Left lung (tissue), 14 donors: ENCODE measurements at places on chromosomes 6 and 20. TPM values are rescaled to one million over a fixed set of nuclear protein-coding genes. Genes with fewer than 3 reads are reported as not detected.

DNA sequence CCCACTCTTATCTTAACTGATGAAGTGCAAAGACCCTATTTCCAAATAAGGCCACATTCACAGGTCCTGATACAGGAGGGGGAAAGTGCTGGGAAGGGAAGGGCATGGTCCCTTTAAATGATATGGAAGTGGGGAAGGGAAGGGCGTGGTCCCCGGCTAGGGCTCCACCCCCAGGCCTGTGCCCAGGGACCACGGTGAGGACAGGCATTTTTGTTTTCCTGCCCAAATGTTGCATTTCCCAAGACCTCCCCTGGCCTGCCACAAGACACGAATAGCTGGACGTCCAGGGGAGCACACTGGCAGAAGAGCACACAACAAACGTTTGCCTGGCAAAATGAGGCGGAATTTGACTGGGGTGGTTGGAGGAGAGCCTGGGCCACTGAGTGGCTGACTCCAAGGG lies 16.1 kb upstream of the HFE start:
- DNase-seq = no peak

DNA sequence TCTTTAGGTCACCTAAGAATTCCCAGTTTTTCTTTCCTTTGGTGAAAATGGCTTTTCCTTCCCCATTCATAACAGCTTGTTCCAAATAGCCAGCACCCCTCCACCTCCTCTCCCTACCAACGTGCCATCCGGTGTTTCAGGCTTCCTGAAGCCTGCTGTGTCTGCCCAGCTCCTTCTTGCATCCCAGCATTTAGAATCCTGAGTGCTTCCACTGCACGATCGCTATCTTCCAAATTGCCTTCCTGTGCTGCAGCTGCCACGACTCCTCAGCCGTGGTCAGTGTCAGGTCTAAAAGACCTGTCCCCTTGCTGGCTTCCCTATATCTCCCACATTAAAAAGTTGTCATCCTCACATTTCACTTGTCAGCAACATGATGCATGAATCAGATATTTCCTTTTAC lies 550.3 kb upstream of the JARID2 start:
- DNase-seq = no peak

- no peak for DNase-seq
Measured at GRCh38 chr6:167267921-167268401, 23.2 kb upstream of the UNC93A start.

DNA sequence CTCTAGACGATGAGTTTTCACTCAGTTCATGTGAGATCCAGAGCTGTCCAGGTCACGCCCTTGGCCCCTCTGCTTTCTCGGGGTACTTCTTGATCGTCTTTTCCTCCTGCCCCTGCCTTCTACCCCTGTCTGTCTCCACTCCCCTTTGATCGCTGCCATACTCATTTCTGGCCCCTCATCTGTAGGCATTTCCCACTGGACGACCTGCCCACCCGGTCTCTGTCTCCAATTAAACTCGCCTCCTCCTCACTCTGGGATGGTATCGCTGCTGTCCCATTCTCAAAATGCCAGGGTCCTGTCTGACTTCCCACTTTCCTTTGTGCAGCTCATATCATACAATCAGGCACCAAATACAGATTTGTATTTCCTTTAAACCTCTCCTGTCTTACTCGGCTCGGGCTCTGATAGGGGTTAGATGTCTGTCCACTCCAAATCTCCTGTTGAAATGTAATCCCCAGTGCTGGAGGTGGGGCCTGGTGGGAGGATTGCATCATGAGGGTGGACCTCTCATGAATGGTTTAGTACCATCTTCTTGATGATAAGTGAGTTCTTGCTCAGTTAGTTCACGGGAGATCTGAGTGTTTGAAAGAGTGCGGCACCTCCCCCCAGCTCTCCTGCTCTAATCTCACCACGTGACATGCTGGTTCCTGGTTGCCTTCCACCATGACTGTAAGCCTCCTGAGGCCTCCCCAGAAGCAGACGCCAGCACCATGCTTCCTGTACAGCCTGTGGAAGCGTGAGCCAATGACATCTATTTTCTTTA lies 3.5 kb upstream of the SYNJ2 start:
- DNase-seq = no peak

GRCh38 chr20:12882832-12883506 lies 125.8 kb upstream of the SPTLC3 start:
- no peak for DNase-seq

GRCh38 chr20:4326195-4327065 lies 311.1 kb upstream of the RNF24 start:
- no peak for DNase-seq

GRCh38 chr6:84825461-84825860 lies 61.1 kb upstream of the TBX18 start:
- DNase-seq = no peak

- no peak for DNase-seq
Measured at GRCh38 chr6:126761854-126762253, 356.6 kb upstream of the RSPO3 start.

DNA sequence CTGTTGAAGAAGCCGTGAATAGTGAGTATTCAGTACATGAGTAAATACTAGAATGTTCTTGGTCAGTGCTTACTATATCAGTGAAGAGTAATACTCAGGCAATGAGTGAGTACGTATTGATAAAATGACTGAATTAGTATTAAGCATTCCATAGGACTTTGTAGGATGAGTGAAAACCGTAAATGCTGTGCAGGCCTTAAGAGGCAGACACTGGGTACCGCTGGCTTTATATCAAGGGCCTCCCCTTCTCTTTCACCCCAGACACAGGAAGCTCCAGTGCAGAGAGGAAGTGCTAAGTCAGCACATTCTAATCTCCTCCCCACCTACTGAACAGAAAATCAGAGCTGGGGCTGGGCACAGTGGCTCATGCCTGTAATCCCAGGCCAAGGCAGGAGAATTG lies 24.2 kb downstream of the POFUT1 start:
- DNase-seq = no peak

DNA sequence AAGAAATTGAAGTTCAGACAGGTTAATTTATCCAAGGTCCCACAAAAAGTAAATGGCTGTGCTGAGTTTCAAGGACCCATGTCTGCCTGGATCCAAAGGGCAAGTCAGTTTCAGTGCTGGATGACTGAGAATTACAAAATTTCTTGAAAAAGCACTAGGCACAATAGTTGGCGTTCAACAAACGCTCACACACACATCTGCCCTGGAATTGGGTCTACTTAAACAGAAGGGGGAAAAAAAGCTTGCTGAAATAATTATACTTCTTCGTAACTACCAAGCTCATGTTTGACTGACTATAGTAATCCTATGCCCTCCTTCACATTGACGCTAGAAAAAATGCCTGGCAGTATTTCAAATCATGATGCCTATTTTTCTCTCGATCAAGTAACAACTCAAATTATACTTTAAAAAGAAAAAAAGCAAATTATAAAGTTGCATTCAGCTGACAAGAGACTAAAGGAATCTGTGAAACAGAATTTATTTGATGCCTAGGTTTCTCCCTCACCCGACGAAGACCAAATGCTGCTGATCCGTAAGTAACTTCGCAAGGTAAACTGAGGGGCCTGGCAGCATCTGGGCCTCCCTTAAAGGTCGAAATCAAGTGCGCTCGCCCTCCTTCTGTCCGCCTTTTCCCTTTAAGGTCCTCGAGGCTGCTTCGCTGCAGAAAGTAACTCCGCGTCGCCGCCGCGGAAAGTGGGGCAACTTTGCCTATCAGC lies 650 bp upstream of the CD2AP start:
- DNase-seq = peak; percentile 13

DNA sequence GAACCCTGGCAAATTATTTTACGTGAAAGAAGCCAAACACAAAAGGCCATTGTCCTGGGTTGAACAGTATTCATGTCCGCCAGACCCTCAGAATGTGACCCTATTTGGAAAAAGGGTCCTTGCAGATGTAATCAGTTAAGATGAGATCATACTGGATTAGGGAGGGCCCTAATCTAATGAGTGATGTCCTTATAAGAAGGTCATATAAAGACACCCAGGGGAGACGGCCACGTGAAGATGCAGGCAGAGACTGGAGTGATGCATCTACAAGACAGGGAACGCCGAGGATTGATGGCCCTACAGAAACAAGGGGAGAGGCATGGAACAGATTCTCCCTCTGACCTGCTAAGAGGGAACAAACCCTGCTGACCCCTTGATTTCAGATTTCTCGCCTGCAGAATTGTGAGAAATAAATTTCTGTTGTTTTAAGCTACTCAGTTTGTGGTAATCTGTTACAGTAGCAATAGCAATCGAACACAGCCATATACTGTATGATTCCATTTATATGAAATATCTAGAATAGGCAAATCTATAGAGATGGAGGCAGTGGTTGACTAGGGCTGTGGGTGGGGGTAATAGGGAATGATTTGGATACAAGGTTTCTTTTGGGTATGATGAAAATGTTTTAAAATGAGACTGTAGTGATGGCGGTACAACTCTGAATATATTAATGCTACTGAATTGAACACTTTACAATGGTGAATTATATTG lies 132.9 kb upstream of the NUP153 start:
- no peak for DNase-seq

DNA sequence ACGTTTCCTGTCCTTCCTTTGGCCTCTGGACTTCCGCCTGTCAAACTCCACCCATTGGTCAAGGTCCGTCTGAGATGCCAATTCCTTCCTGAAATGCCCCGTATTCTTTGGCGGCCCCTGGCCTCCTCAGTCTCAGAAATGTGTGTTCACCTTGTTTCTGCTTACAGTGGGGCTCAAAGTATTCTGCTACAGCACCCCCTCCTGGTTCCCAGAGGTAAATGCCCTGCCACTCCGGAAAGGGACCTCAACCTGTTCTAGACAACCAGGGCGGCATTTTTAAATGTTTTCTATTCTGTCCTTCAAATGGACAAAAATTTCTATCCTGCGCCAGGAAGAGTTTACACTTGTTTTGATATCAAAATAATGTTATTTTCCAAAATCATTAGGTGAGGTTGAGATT lies 12.1 kb upstream of the PAX1 start:
- no peak for DNase-seq

DNA sequence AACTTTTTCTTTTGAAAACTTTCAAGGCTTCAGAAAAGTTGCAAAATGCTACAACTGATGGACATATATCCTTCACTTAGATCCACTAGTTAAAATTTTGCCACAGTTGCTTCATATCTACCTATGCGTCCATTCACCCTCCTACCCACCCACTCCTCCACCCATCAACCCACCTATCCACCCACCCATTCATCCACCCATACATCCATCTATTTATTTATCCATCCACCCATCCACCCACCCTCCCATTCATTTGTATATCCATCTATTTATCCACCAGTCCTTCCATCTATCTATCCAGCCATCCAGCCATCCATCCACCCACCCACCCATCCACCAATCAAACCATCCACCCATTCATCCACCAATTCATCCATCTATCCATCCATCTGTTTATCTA lies 13.6 kb downstream of the BPIFB4 start:
- DNase-seq = no peak

DNA sequence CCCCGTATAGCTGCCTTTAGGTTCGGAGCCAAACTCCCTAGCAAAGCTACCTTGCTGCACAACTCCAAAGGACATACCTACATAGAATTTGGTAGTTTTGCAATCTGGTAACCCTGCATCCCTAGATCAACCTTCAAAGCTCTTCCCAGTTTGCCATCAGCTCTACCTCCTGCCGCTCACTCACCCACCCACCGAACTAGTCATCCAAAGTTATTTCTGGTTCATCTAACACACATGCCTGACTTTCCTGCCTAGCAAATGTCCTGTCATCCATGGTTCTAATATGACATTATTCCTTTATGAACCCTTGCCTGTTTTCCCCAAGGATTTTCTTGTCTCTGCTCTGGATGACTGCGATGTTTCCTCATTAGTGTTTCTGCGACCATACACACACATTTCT lies 21.6 kb downstream of the SPAG4 start:
- DNase-seq = no peak

DNA sequence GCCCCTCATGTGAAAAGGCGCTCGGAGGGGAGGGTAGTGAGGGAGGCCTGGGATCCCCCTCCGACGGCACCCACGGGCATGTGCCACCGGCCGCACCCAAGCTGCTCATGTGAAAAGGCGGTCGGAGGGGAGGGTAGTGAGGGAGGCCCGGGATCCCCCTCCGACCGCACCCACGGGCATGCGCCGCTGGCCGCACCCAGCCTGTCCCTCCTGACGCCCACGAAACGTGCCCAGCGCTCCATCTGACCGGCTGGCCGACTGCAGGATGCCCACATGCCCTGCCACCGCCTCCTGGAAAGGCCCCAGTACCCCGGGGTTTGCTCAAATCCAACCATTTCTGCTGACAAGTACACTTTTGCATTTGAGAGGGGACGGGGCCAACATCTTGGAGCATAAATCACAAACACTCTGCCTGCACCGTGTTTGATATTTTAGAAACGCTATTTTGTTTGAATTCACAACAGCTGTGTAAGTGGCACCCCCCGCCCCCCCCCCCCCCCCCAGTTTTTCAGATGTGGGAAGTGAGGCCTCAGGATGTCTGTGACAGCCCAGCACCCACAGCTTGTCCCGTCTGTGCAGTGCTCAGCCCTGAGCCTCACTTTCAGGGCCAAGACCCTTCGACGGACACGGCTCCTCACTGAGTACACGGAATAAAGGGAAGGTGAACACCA lies 34.1 kb downstream of the SLC2A4RG start:
- DNase-seq = no peak

DNA sequence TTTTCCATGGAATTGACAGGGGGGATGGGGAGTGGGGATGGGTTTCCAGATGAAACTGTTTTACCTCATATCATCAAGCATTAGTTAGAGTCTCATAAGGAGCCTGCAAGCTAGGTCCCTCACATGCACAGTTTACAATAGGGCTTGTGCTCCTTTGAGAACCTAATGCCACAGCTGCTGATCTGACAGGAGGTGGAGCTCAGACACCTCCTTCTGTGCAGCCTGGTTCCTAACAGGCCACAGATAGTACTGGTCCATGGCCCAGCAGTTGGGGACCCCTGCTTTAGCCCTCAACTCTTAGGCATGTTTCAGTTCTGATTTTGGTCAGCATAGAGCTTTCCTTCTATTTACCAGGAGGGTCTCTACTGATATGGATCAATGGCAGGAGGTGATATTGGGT lies 251.6 kb downstream of the LAMA2 start:
- DNase-seq = no peak

GRCh38 chr20:43947316-43947710 lies 32.7 kb downstream of the TOX2 start:
- DNase-seq = no peak

Gene TRAPPC3L
- 0.34 TPM for polyA plus RNA-seq

Gene DZANK1
- polyA plus RNA-seq = 8.1 TPM

Gene BANF2
- polyA plus RNA-seq = not detected

Gene LPIN3
- polyA plus RNA-seq = 14.1 TPM

Gene MYLK4
- polyA plus RNA-seq = 1.3 TPM
